Chondrocyte (in vitro differentiated cells): ENCODE measurements at places on chromosomes 2 and 18. TPM values are rescaled to one million over a fixed set of nuclear protein-coding genes. Genes with fewer than 3 reads are reported as not detected.

TDRD15 gene
- 0.07 to 0.12 TPM (median 0.10 TPM) in 3 replicates for total RNA-seq

GRCh38 chr2:10160203-10160955, 37.8 kb downstream of the RRM2 start:
- peak; percentile 70 for DNase-seq

REEP1 gene
- 2.4 to 3.1 TPM (median 2.6 TPM) in 3 replicates for total RNA-seq

GCKR gene
- total RNA-seq, result 0.21 TPM in 1 of 3 replicates, not detected in the others

DNA sequence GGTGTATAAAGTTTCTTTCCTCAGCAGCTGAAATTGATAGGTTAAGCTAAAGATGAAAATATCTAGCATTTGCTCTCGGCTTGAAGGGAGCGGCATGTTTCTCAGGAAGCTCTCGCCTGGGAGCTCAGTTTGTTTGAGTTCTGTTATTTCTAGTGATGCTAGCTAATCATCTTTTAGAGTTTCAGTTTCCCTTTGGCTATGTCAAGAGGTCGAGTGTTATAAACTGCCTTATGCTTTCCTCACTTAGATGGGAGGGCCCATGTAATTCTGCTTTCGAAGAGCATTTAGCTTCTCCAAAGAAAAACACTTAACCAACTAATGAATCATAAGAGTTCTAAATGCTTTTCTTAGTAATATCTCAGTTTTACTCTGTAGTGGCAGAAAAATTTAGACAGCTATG, 33.6 kb downstream of the PLCL1 start:
- DNase-seq, result no peak

DNA sequence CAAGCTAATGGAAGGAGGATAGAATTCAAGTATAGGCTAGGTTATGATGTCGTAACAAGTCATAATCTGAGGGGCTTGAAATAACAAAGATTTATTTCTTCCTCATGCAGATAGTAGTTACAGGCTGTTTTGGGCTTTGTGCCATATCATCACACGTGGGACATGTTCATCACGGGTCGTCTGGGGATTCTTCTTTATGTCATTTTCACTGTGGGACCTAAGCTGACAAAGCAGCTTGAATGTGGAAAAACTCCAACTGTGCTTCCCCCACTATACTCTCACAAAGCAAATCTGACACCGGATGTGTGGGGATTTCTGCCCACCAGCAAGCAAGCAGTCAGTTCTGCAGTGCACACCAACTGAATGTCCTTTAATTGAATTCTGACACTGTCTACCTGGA, 124.8 kb downstream of the LTBP1 start:
- no peak for DNase-seq

LBX2 gene
- 0.90 to 2.3 TPM (median 1.3 TPM) in 3 replicates for total RNA-seq

FBXO48 gene
- total RNA-seq, result 0.55 to 0.63 TPM (median 0.62 TPM) in 3 replicates

DNA sequence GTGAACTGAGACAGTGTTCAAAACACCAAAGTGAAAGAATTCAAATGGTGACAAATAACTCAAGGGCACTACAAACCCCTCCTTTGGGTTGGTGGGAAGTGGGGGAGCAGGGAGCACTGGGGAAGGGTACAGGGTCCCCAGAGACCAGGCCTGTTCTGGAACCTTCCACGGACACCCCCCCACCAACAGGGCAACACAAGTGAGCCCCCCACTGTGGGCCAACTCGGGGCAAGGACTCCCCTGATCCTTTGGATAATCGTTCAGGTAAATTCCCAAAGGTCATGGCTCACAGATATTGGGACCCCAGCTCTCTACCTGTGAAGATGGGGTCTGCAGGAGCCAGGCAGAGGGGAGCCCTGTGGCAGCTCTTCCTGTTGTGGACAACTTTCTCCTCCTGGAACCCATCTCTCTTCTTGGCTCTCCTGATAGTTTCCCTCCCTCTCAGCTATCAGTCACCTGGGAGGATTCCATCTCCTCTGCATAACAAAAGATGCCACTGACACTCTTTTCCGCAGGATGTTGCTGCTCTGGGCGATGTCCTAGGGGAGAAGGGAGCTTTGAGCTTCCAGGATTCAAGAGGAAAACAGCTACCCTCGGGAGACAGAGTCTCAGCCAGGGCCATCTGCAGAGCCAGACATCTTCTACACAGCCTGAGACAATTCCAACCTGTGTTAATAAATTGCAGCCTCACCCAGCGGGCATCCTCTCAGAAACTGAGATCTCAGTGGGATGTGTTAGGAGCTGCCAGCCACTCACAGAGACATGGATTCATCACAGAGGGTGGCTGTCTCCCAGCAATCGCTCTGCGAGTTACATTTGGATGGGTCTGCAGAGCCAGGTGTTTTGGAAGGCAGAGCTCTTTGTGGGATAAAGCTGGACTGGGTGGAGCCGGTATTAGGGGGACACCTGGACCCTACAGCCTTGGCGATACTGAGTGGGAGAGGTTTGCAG, 35.4 kb downstream of the MBP start:
- no peak for DNase-seq

- DNase-seq, result no peak
Observed at GRCh38 chr2:146818122-146818521, 1026.7 kb upstream of the ACVR2A start.

KLHL41 gene
- total RNA-seq, result 1.4 to 2.3 TPM (median 2.2 TPM) in 3 replicates

DNA sequence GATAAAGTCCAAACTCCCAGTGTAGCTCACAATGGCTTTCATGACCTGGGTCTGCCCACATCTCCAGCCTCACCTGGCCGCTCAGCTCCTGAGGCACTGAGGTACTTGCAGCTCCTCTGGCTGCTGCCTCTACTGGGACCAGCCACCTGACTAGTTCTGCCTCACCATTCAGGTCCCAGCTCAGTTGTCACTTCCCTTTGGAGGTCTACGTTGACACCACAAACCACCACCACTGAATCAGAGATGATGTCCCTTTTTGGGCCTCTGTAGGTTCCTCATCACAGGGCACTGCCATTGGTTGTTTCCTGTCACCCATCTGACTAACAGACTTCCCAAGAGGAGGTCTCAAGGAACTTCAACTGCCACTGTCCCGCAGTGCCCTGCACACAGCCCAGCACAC, 21.2 kb downstream of the SPP2 start:
- no peak for DNase-seq

MC2R gene
- total RNA-seq, result not detected in 3 replicates

KLHL14 gene
- total RNA-seq, result not detected in 3 replicates

CTLA4 gene
- total RNA-seq, result not detected in 3 replicates

GRCh38 chr2:121903037-121903689, 147.7 kb downstream of the TSN start:
- DNase-seq, result no peak

KYNU gene
- total RNA-seq, result 0.38 TPM in 1 of 3 replicates, not detected in the others

DNA sequence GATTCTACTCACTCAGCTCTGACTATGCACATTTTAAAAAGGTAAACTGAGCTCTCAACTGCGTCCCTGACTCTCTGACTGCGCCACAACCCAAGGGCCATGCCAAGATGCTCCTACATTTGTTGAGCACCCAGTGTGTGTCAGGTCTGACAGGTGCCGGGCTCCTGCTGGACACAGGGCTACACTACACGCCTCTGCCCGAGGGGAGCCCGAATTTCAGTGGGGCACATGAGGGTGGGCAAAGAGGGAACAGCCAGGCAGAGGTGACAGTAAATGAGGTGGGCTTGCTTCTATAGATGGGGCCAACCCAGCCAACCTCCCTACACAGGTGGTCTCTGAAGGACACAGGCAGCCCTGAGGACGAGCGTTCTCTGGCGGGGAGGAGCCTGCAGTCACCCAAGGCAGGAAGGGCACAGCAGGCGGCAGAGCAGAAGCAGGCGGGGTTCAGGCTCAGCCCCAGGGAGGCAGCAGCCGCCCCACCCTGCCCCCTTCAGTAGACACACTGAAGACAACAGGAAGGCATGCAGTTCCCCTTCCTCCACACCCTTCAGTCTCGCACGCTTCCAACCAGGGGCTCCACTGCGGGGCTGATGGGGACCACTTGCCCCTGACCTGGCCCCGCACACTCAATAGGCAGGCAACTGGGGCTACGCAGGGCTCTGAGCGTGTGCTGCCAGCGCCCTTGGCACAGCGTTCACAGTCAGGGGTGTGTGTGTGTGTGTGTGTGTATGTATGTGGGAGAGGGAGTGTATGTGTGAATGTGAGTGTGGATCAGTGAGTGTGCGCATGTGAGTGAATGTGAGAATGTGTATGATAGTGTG, 98.4 kb downstream of the UXS1 start:
- DNase-seq, result no peak

LYG1 gene
- total RNA-seq, result 0.36 to 0.99 TPM (median 0.57 TPM) in 3 replicates

DNA sequence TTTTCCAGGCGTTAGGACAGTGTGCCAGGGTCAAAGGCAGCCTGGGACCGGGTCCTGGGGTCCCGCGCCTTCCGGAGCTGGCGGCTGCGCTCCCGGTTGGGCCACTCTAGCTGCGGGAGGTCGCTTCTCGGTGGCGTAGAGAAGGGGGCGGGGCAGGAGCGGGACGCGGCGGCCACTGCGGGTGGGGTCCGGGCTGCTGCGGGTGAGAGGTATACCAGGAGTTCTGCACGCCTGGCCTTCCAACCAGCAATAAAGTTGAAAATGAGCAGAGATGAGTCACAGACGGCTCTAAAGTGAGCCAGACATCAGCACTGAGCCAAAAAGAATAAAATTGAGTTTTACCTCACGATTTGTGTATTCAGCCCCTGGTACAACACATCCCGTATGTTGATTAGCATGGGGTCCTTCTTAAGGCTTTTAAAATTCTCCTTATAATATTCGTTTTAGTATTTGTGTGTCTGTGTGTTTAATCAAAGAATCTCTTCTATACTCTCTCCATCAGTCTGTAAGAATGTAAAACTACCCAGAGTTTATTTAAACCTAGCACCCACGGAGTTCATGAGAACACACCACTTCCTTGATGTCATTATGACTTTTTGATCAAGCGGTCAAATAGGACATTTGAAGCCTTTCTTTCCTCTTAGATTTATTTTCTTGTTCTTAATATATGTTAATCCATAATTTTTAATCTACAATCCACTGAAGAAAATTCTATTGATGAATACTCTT, at the start of gene C1GALT1C1L:
Gene C1GALT1C1L (minus strand): TSS at position 108 of the 729 bp plus-strand sequence. CDS start 107 bp downstream, at position 1.
- no peak for DNase-seq

DNA sequence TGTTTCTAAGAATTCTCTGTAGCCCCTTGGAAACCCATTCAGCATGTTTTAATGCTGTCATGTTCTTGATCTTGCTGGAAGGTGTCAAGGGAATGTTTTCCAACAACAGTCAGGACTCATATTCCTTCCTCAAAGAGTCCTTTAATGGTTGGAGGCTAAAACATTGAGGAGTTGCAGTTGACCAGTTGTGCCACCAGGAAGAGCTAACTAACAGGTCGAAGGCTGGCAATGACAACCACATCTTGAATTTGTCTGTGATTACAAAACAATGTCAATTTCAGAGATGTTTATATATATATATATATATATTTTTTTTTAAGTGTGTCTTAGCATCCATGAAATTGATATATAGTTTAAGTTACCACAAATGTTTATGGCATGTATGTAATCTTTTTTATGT, 151.5 kb downstream of the INO80D start:
- no peak for DNase-seq

ARL4C gene
- total RNA-seq, result 16.4 to 129 TPM (median 127 TPM) in 3 replicates

GRCh38 chr2:13694673-13695072, 937.8 kb upstream of the LRATD1 start:
- no peak for DNase-seq

DNA sequence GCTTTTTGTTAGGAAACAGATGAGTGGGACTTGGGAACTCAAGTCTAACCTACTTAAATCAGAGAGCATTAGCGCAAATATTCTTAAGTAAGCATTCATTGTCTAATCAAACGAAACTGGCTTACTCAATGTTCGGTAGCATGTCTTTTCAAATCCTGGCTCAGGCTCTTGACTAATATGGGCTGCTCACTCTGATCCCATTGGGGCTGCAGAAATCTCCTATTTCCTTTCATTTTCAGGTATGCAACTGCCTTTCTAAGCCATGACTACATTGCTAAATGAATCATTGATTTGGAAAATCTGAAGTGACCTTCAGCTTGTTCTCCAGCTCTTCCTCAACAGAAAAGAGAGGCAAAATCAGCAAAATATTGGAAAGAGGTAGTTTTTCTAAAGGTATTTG, 2084.4 kb upstream of the PIK3C3 start:
- DNase-seq, result no peak

- DNase-seq, result no peak
Observed at GRCh38 chr2:75844651-75845050, 133.9 kb upstream of the GCFC2 start.

DNA sequence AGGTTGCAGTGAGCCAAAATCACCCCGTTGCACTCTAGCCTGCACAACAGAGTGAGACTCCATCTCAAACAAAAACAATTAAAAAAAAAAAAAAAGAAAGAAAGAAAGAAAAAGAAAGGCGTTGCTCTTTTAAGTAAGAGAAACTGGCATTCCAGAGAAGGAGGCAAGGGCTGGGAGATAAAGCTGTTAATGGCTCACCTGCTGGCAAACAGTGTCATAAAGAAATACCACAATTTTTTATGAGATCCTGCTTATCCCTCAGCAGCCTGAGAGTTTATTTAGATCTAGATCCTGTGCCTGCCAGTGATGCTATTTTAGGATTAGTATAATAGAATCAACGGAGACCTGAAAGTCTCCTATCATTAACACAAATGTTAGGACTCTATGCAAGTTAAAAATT, 16.3 kb downstream of the SLC19A3 start:
- no peak for DNase-seq

INHA gene
- total RNA-seq, result 1.0 to 2.7 TPM (median 1.7 TPM) in 3 replicates

- no peak for DNase-seq
Observed at GRCh38 chr2:16745466-16745865, 79.8 kb upstream of the CYRIA start.

PSMA8 gene
- not detected in 3 replicates for total RNA-seq

NEU4 gene
- total RNA-seq, result 0.42 to 1.3 TPM (median 0.85 TPM) in 3 replicates

DLX1 gene
- total RNA-seq, result 6.7 to 34.2 TPM (median 7.1 TPM) in 3 replicates

DNA sequence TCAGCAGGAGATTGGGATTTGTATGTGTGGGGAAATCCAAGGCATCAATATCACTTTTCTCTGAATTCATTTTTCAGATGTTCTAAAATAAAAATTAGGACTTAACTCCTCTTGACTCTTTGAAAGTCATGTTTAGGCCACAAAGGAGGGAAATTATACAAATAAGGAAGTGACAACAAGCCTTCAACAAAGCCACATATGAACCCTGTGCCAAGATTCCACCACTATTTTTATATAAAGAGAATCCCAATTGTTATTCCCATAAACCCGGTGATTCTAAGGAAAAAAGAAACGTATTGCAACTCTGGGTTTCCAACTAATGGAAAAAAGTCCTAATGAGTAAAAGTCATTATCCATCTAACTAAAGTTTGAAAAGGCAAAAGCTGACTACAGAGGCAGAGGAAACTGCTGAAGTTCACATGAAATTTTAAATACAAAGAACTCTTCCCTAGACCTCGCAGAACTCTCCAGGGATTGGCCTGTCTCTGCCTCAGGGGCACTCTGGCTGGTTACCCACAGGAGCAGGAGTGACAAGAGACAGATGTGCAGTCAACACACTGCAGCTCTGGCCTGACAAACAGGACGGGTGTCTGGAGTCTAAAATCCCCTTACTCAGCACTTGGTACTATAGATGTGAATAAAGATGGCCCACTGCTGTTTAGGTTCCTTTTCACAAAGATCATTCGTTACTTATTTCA, 11.5 kb downstream of the NPC1 start:
- DNase-seq, result no peak

SERPINB12 gene
- total RNA-seq, result not detected in 3 replicates

DNA sequence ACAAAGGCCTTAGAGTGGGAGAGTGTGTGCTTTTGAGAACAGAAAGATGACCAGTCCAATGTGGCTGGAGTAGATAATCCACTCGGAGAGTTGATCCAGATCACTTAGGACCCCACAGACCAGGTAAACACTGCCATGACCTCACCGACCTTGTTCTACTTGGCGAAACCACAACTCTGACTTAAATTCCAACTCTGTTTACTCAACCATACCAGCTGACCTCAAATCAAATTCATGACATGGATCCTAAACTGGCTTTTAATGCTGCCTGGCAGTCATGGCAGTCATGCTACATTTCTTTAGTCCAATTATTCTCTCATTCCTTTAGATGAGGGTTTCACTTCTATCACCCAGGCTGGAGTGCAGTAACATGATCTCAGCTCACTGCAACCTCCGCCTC, 347.1 kb upstream of the FAM98A start:
- DNase-seq, result no peak

AMER3 gene
- total RNA-seq, result not detected in 3 replicates
